ENCODE measurements at places on chromosomes 16 and 17.

DNA sequence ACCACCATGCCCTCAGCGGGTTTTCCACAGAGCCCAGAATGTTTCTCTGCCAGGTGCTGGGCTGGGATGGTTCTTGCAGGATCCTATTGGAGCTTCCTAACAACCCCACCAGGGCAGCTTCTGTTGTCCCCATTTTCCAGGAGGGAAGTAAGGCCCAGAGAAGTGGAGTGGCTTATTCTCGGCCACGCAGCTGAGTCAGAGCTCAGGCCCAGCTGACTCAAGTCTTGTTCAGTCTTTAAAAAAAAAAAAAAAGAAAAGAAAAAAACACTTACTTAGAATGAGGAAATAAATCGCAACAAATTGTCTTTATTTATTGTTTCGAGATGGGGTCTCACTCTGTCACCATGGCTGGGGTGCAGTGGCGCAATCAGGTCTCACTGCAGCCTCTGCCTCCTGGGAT, 413.0 kb downstream of the CPPED1 start:
- no peak for DNase-seq

DNA sequence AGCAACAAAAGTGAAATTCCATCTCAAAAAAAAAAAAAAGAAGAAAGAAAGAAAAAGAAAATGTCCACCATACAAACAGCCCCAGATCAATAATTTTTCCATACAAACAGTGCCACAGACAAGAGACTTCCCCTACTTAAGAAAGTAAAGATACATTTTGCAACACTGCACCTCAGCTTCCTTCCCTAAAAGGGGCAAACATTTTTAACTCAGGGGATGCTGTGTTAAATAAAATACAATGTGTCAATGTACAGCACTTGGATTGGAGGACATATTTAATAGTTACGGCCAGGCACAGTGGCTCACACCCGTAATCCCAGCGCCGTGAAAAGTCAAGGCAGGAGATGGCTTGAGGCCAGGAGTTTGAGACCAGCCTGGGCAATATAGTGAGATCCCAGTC, 22.3 kb downstream of the MYH11 start:
- no peak for DNase-seq

GRCh38 chr16:11094075-11094856, 149.9 kb downstream of the CLEC16A start:
- DNase-seq, result no peak

GRCh38 chr17:77666462-77666861, 292.0 kb upstream of the TNRC6C start:
- DNase-seq, result no peak

DNA sequence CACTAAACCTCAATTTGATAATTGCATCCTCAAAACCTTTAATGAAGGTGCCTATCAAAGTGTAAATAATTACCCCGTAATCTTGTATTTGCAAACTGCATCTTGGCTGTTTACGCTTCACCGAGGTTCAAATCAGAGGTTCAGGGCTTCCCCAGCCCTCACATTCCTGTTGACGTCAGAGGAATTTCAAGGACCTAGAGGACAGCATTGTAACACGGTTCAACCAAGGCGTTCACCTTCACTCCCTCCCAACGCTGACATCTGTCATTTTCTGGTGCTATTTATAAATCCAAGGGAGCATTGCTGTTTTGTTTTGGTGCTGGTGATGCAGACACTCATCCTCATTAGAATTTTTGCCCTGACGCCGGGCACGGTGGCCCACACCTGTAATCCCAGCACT, 691.6 kb upstream of the RBFOX1 start:
- DNase-seq, result no peak

- DNase-seq, result no peak
Observed at GRCh38 chr17:81294512-81295030, 536 bp downstream of the SLC38A10 start.

All from stimulated activated CD8-positive, alpha-beta memory T cell treated with anti-CD3 and anti-CD28 coated beads, Interleukin-7, amount 100 ng/mL, for 1 hour (primary cell).